ENCODE measurements at places on chromosomes 5 and 9. TPM values are rescaled to one million over a fixed set of nuclear protein-coding genes. Genes with fewer than 3 reads are reported as not detected.

Gene RNF20
- 34.8 TPM for total RNA-seq

Gene ECM2
- total RNA-seq = not detected

Gene HSD17B3
- total RNA-seq = not detected

Gene ACOT12
- not detected for total RNA-seq

Gene C5orf58
- not detected for total RNA-seq

- DNase-seq = no peak
Measured at GRCh38 chr5:37436146-37436934, 57.2 kb downstream of the WDR70 start.

DNA sequence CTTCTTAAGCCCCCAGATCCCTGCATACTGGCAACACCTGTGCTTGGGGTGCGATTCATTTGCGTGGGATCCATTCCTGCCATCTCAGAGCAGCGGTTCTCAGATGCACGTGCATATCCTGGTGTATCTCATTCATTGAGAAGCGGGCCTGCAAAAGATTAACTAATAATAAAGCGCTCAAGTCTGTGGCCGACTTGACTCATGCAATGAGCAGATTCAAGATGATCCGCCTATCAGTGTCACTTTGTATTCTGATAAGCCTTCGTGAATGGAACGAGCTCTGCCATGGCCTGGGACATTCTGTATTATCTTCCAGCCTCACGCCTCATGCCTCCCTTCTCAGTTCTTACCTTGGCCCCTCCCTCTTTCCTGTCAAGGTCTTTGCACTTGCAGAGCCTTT lies 22.3 kb downstream of the C1QTNF2 start:
- DNase-seq = no peak

GRCh38 chr5:135592312-135593045 lies 13.7 kb upstream of the CXCL14 start:
- no peak for DNase-seq

DNA sequence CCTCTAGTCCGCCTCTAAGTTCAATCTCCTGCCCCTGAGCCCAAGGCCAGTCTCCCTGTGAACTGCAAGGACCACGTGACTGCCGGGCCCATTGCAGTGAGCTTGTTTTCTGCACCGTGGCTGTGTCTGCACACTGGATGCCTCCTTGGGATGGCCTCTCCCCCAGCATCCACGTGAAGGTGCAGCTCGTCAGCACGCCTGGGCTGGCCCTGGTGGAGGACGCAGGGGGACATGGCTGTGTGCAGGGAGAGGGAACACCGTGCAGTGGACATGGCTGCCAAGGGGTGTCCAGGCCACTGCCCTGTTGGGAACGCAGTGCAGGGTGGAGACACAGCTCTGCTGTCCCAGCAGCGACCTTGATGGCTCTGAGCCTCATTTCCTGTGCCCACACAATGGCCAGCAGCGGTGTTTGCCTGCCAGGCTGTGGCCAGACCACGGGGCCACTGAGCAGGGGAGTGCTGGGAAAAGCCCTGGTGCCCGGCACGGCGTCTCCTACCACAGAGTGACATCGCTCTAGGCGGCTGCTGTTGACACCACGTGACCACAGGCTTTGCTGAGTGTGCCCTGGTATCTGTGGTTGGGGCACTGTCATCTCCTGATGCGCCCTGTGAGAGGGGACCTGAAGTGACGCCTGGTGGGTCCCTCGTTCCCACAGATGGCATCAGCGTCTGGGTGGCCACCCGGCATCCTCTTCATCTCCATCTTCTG lies 26.9 kb upstream of the EXOC3 start:
- no peak for DNase-seq

GRCh38 chr5:4020400-4020799 lies 424.8 kb downstream of the IRX1 start:
- no peak for DNase-seq

DNA sequence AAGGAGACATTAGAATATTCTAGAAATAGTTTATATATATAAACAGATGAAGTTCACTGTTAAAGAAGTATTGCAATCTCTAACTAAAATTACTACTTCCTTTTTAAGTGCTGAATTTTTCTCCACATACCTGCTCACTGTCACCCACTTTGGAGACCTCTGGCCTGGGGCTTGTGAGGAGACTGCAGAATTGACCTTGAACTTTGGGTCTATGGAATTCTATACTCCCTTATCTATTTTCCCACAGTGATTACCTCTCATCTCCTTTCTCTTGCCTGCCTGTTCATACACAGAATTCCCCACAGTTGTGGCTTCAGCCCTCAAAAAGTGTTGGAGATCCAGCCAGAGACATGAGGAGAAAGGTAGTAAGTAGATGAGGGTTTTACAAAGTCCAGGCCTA lies 45.4 kb downstream of the LARP1 start:
- DNase-seq = no peak

DNA sequence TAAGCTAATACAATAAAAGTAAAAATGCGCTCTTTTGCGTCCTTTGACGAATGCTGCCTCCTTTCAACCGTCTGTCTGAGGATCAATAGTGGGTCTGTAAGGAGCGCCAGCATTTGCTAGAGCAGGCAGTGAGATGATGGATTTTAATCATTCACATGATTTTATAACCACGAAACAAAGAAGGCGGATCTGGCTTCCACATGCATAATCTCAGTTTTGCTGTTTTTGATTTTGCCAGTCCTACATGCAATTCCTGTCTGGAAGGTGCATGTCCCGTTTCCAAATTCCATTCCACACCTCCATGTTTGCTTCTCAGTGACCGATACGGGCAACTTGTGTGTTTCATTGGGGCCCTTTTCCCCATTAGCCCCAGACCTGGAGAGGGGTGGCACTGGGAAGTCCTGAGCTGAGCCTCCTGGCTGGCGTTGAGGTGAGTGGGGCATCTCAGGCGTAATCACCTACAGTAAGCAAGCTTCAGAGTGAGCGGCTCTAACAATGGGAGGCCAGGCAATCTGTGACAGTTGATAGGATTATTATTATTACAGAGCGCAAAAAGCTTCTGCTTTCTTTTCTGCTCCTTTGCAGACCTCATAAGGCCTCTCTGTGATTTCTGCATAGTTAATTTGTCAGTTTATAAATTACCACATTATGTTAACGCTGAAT lies 405.4 kb downstream of the ZSWIM6 start:
- no peak for DNase-seq
